ENCODE measurements at places on chromosomes 5 and 9. TPM values are rescaled to one million over a fixed set of nuclear protein-coding genes. Genes with fewer than 3 reads are reported as not detected.

The SEMA5A gene
- 0.72 TPM for total RNA-seq

The LEAP2 gene
- 0.21 TPM for total RNA-seq

The MEIKIN gene
- total RNA-seq, result not detected

The ADAMTS12 gene
- not detected for total RNA-seq

The RRAGA gene
- total RNA-seq, result 19.4 TPM

The NME5 gene
- 1.7 TPM for total RNA-seq

The GGTA1 gene
- not detected for total RNA-seq

The PCDHB7 gene
- under 0.01 TPM for total RNA-seq

The IFNB1 gene
- total RNA-seq, result not detected

The MCC gene
- 62.4 TPM for total RNA-seq

The CDH9 gene
- not detected for total RNA-seq

The GHR gene
- 1.4 TPM for total RNA-seq

The MAPK9 gene
- total RNA-seq, result 17.1 TPM

The FYB1 gene
- 1.4 TPM for total RNA-seq

The IGFBPL1 gene
- not detected for total RNA-seq

The LHX3 gene
- not detected for total RNA-seq

The CD14 gene
- 1.4 TPM for total RNA-seq

The ANKRD31 gene
- total RNA-seq, result under 0.01 TPM

The SLC6A7 gene
- total RNA-seq, result not detected

The MIER3 gene
- 43.6 TPM for total RNA-seq

The NSG2 gene
- under 0.01 TPM for total RNA-seq

The GFRA3 gene
- total RNA-seq, result not detected

The TMOD1 gene
- total RNA-seq, result 0.48 TPM

The FRRS1L gene
- not detected for total RNA-seq

The ANKRD55 gene
- not detected for total RNA-seq

The GABBR2 gene
- not detected for total RNA-seq

The GPR150 gene
- 0.24 TPM for total RNA-seq

The RLN2 gene
- total RNA-seq, result 0.64 TPM

The TBC1D2 gene
- total RNA-seq, result 74.5 TPM

The AQP3 gene
- total RNA-seq, result 18.3 TPM

The NEUROG1 gene
- total RNA-seq, result not detected

The CRHBP gene
- 0.24 TPM for total RNA-seq

The WNK2 gene
- total RNA-seq, result 0.24 TPM

Measured in tracheal epithelial cell (primary cell).